ENCODE measurements at places on chromosomes 3 and 15. TPM values are rescaled to one million over a fixed set of nuclear protein-coding genes. Genes with fewer than 3 reads are reported as not detected.

TTC21A gene
- total RNA-seq, result 1.3 TPM

OSTN gene
- total RNA-seq, result 0.49 TPM

RAB6B gene
- 0.32 TPM for total RNA-seq

P3H2 gene
- total RNA-seq, result 18.1 TPM

ASB14 gene
- not detected for total RNA-seq

CCRL2 gene
- total RNA-seq, result 6.3 TPM

MYLK gene
- total RNA-seq, result 127 TPM

UBXN7 gene
- 22.7 TPM for total RNA-seq

STXBP5L gene
- total RNA-seq, result not detected

ITIH4 gene
- total RNA-seq, result 0.38 TPM

ROPN1 gene
- not detected for total RNA-seq

NR1I2 gene
- under 0.01 TPM for total RNA-seq

ARNT2 gene
- total RNA-seq, result 0.44 TPM

ZNF662 gene
- 0.81 TPM for total RNA-seq

SMCO1 gene
- not detected for total RNA-seq

CD200 gene
- 1.3 TPM for total RNA-seq

RASL12 gene
- not detected for total RNA-seq

ATR gene
- 14.2 TPM for total RNA-seq

SKIC8 gene
- 73.3 TPM for total RNA-seq

TEX9 gene
- 0.63 TPM for total RNA-seq

LSAMP gene
- total RNA-seq, result not detected

CPNE9 gene
- total RNA-seq, result not detected

CADM2 gene
- not detected for total RNA-seq

HESX1 gene
- 0.16 TPM for total RNA-seq

C3orf33 gene
- total RNA-seq, result 0.65 TPM

MYO5A gene
- total RNA-seq, result 58.1 TPM

CPNE4 gene
- total RNA-seq, result not detected

CFAP91 gene
- not detected for total RNA-seq

P2RY14 gene
- not detected for total RNA-seq

SLC24A5 gene
- not detected for total RNA-seq

SNX1 gene
- 31.4 TPM for total RNA-seq

VPS13C gene
- 140 TPM for total RNA-seq

CLDN11 gene
- total RNA-seq, result 216 TPM

KY gene
- not detected for total RNA-seq
